ENCODE measurements at places on chromosomes 16 and 17. TPM values are rescaled to one million over a fixed set of nuclear protein-coding genes. Genes with fewer than 3 reads are reported as not detected.

Gene CA7
- not detected for total RNA-seq

Gene CDH13
- total RNA-seq, result not detected

Gene C1QL1
- total RNA-seq, result not detected

GRCh38 chr16:78364556-78364880 is 265.1 kb downstream of the WWOX start:
- no peaks in the 10 kb centered on the region for H3K4me1 ChIP-seq
- H3K27ac ChIP-seq, result no peak overlapping the region
- DNase-seq, result no peak

GRCh38 chr16:3215601-3216262 is 19.2 kb downstream of the ZNF200 start:
- no peak for DNase-seq
- no peaks in the 10 kb centered on the region for H3K27me3 ChIP-seq
- no peak overlapping the region for H3K27ac ChIP-seq

GRCh38 chr17:59026176-59026939 is 80.3 kb downstream of the TRIM37 start:
- H3K27ac ChIP-seq, result peak overlapping the region; percentile 6
- H3K36me3 ChIP-seq, result no peaks in the 10 kb centered on the region
- H3K4me1 ChIP-seq, result peaks cover 7% of the 10 kb centered on the region
- no peak for DNase-seq
- H3K27me3 ChIP-seq, result no peaks in the 10 kb centered on the region
- H3K4me3 ChIP-seq, result no peak overlapping the region

Gene FOXC2
- total RNA-seq, result not detected

- H3K4me3 ChIP-seq, result no peak overlapping the region
- DNase-seq, result no peak
- no peaks in the 10 kb centered on the region for H3K36me3 ChIP-seq
- no peaks in the 10 kb centered on the region for H3K27me3 ChIP-seq
Observed at GRCh38 chr17:50184611-50185398, 16.6 kb downstream of the COL1A1 start.

DNA sequence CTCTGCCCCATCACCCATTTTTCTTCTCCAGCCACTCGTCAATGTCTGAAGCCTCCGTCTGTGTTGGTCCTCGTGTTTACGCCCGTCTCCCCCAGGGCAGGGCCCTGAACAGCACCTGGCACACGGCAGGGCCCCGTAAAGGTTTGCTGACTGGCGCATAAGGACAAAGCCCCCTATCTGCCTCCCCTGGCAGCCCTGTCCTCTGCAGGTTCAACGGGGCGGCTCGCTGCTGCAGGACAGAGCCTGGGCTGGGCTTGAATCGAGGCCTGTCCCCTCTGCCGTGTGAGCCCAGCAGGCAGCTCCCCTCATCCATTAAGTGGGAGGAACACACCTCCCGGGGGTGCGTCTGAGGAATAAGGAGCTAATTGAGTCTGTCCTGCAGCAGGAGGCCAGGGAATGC is 46.1 kb upstream of the PABPN1L start:
- H3K27ac ChIP-seq, result no peak overlapping the region
- DNase-seq, result no peak
- H3K36me3 ChIP-seq, result peaks cover 4% of the 10 kb centered on the region
- H3K27me3 ChIP-seq, result no peaks in the 10 kb centered on the region
- no peak overlapping the region for H3K4me3 ChIP-seq

Gene RHOT1
- total RNA-seq, result 16.8 TPM

Gene CMC2
- 87.8 TPM for total RNA-seq

DNA sequence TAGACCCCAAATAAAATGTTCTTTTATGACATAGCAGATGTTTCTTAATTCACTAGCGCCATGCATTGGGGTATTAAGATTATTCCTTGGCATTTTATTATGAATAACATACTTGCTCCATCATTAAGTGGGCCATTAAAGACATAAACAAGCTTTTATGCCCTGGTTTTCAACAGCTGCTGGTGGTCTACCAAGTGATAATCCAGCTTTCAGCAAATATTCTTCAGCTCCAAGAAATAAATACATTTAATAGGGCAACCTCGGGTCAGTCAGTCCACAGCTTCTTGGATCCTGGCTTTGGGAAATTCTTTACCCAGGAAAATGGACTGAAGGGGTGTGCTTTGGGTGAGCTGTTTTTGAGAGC is 217.3 kb upstream of the IRX3 start:
- no peak overlapping the region for H3K27ac ChIP-seq
- H3K27me3 ChIP-seq, result no peaks in the 10 kb centered on the region
- no peaks in the 10 kb centered on the region for H3K36me3 ChIP-seq
- H3K4me3 ChIP-seq, result no peak overlapping the region

DNA sequence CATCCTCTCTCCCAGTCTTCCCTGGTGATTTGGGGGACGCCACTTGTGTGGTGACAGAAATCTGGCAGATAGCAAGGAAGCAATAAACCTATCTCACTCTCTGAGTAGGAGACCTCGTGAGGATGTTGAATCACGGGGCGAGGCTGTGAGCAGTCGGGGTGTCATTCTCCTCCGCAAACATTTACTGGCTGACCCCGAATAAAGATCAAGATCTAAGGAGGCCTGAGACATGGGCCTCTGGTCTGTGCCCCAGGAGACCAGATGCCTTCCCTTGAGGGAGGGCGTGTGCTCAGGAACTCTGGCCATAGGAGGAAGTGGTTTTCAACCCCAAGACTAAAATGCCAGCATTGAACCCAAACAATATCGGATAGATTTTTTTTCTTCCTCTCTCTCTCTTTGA is 53.1 kb downstream of the FOXL1 start:
- no peak for DNase-seq
- H3K4me1 ChIP-seq, result no peaks in the 10 kb centered on the region
- no peak overlapping the region for H3K4me3 ChIP-seq
- H3K27me3 ChIP-seq, result no peaks in the 10 kb centered on the region

Gene CHST5
- total RNA-seq, result 0.19 TPM

GRCh38 chr16:50671644-50672260 is 9.4 kb downstream of the SNX20 start:
- peaks cover 20% of the 10 kb centered on the region for H3K36me3 ChIP-seq
- DNase-seq, result no peak
- H3K4me3 ChIP-seq, result no peak overlapping the region
- no peaks in the 10 kb centered on the region for H3K27me3 ChIP-seq
- H3K4me1 ChIP-seq, result peaks cover 10% of the 10 kb centered on the region
- no peak overlapping the region for H3K27ac ChIP-seq

Gene PRSS8
- total RNA-seq, result 0.33 TPM

DNA sequence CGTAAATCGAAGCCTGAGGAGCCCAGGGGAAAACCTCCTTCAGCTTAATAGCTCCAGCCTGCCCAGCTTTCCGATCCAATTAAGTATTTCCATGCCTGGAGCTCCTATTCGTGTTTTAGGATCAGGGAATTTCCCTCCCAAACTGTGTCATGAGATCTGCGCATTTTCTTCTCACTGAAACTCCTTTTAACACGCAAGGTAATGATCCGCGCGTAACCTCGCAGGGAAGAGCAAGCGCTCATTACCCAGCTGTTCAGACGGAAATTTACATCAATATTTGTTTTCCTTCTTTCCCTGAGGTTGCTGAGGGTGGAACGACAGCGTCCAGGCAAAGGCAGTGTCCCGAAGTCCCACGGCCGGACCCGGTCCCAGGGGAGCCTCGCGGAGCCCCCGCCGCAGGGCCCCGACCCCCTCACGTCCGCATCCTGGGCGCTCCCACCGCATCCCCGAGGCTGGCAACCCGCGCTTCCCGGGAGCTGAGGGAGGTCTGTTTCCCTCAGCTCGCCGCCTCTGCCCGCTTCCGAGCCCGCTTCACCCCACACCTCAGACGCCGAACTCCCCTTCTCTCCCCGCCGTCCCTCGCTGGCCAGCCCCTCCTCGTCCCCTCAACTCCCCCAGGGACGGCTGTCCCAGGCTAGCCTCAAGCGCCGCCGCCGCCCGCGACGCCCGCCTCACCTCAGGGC is 415 bp downstream of the ABCA5 start:
- H3K4me3 ChIP-seq, result peak overlapping the region; percentile 76
- DNase-seq, result no peak
- no peaks in the 10 kb centered on the region for H3K4me1 ChIP-seq
- no peaks in the 10 kb centered on the region for H3K27me3 ChIP-seq

Gene DERL2
- total RNA-seq, result 59.4 TPM

- no peaks in the 10 kb centered on the region for H3K36me3 ChIP-seq
- no peak overlapping the region for H3K27ac ChIP-seq
- H3K27me3 ChIP-seq, result no peaks in the 10 kb centered on the region
- DNase-seq, result no peak
- peaks cover 14% of the 10 kb centered on the region for H3K4me1 ChIP-seq
- no peak overlapping the region for H3K4me3 ChIP-seq
Observed at GRCh38 chr17:59423137-59423724, 91.8 kb downstream of the YPEL2 start.

DNA sequence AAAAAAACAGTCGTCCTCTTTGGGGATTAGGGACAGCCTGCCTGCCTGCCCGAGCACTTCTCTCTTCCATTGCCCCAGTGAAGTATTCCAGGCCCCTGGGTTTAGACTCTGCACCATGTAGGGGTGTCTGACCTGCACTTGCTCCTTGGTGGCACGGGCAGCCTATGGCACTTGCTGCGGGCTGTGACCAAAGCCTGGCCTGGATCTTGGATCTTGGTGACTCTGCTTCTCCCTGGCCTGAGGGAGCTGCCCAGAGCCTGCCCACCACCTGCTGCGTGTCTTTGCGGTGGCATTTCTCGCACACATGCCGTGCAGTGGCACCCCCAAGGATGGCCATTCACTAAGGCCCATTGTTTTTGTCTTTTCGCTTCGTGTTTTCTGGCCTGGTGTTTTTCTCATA is 6.1 kb upstream of the STH start:
- no peaks in the 10 kb centered on the region for H3K27me3 ChIP-seq
- no peaks in the 10 kb centered on the region for H3K4me1 ChIP-seq
- no peak for DNase-seq
- no peaks in the 10 kb centered on the region for H3K36me3 ChIP-seq
- H3K4me3 ChIP-seq, result no peak overlapping the region

DNA sequence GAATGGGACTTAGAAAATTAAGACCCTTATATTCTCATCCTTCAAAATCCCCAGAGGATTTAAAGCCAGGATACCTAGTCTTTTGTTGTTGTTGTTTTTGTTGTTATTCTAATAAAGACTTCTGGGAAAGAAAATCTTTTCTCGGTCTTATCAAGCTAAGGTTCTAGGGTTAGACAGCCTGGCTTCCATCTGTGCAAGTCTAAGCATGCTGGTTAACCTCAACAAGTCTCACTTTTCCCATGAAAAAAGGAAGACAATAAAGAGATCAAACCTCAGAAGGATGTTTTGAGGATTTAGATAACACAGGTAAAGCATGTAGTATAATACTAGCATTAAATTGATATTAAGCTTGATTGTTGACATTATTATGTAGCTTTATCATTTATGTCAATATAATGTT is 486.4 kb upstream of the SOX9 start:
- no peaks in the 10 kb centered on the region for H3K4me1 ChIP-seq
- no peak for DNase-seq
- H3K27ac ChIP-seq, result no peak overlapping the region
- H3K27me3 ChIP-seq, result no peaks in the 10 kb centered on the region
- H3K36me3 ChIP-seq, result no peaks in the 10 kb centered on the region
- no peak overlapping the region for H3K4me3 ChIP-seq

- H3K27ac ChIP-seq, result no peak overlapping the region
- no peak for DNase-seq
- no peaks in the 10 kb centered on the region for H3K36me3 ChIP-seq
- H3K4me3 ChIP-seq, result no peak overlapping the region
Observed at GRCh38 chr17:60146206-60146605, 3.6 kb upstream of the CA4 start.

- peak overlapping the region; percentile 27 for H3K4me3 ChIP-seq
- H3K27ac ChIP-seq, result peak overlapping the region; percentile 96
- no peaks in the 10 kb centered on the region for H3K36me3 ChIP-seq
- H3K27me3 ChIP-seq, result no peaks in the 10 kb centered on the region
- no peak for DNase-seq
Observed at GRCh38 chr17:5241861-5242671, 7.4 kb upstream of the SCIMP start.

DNA sequence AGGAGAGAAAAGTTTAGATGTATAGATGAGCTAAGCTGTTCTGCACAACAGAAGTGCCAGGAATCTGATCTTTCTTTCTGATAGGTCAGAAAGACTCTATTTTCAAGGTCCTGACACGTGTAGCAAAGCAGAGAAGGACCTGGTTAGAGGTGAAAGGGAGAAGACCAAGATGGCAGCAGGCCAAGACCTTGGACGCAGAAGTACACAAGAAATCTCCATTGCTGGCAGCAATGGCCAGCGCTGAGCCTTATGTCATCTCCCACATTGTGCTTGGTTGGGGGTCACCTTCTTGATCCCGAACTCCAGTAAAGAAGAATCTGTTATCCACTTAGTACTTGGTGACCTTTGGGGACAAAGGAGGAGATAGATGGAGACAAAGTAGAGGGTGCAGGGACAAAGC is 41.8 kb upstream of the AKAP1 start:
- peaks cover 3% of the 10 kb centered on the region for H3K27me3 ChIP-seq
- H3K4me1 ChIP-seq, result peaks cover 6% of the 10 kb centered on the region
- no peaks in the 10 kb centered on the region for H3K36me3 ChIP-seq
- no peak overlapping the region for H3K4me3 ChIP-seq

Gene SULT1A4
- total RNA-seq, result 1.3 TPM

GRCh38 chr17:5513628-5514027 is 27.3 kb downstream of the MIS12 start:
- DNase-seq, result no peak
- H3K4me1 ChIP-seq, result no peaks in the 10 kb centered on the region
- no peaks in the 10 kb centered on the region for H3K36me3 ChIP-seq
- no peak overlapping the region for H3K27ac ChIP-seq
- H3K4me3 ChIP-seq, result no peak overlapping the region
- no peaks in the 10 kb centered on the region for H3K27me3 ChIP-seq

- no peak for DNase-seq
- H3K27ac ChIP-seq, result no peak overlapping the region
- peaks cover 14% of the 10 kb centered on the region for H3K4me1 ChIP-seq
- peaks cover 25% of the 10 kb centered on the region for H3K36me3 ChIP-seq
Observed at GRCh38 chr16:8885674-8886592, 3.8 kb downstream of the LITAFD start.

GRCh38 chr16:11966173-11966572 is 1.2 kb downstream of the TNFRSF17 start:
- H3K4me1 ChIP-seq, result peaks cover 30% of the 10 kb centered on the region
- H3K36me3 ChIP-seq, result no peaks in the 10 kb centered on the region
- H3K27me3 ChIP-seq, result no peaks in the 10 kb centered on the region
- H3K4me3 ChIP-seq, result peak overlapping the region; percentile 78
- DNase-seq, result peak; percentile 76
- H3K27ac ChIP-seq, result peak overlapping the region; percentile 95

DNA sequence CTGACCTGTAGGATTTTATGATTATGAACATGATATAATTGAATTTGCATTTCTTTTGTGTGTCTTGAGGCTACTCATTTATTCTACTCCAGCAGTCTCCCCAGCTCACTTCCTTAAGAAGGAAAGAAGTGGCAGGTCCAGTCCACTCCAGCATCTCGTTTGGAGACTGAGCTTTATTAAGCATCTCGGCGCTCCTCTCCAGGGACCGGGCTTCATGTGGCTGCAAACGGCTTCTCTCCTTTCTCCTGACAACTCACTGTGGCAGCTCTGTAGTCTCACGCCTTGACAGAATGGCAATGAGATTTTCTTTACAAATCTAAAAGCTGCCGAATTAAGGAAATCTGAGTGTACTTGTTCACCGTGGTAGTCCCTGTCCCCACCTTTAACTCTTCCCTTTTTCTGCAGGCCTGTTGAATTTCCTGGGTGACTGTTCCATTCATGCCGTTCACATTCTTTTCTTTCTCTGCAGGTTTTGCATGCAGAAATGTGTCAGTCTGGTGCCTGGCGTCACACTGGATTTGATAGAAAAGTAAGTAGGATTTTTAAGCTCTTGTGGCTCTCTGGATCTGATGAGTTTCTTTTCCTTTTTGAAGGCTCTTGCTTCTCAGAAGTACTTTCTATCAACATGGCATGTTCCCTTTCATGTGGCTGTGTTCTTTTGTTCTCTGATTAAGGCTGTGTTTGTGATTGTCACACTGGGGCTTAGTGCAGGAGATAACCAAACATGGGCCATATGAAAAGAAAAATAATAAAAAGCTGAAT is 200.5 kb upstream of the CHMP6 start:
- H3K4me3 ChIP-seq, result no peak overlapping the region
- no peaks in the 10 kb centered on the region for H3K27me3 ChIP-seq

Gene KRT27
- total RNA-seq, result not detected

Measured in GM12878 (cell line).